ENCODE measurements at places on chromosomes 5 and 9.

DNA sequence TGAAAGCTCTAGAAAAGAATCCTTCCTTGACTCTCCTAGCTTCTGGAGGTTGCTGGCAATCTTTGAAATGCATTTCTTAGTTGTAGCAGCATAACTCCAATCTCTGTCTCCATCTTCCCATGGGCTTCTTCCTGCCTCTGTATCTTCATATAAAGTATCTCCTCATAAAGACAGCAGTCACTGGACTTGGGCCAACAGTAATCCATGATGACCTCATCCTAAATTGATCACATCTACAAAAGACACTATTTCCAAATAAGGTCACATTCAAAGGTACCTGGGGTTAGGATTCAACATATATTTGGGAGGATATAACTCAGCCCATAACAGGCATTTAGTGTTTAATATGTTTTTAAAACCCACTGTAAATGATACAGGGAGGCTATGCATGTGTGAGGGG lies 123.3 kb downstream of the MLLT3 start:
- DNase-seq: no peak

DNA sequence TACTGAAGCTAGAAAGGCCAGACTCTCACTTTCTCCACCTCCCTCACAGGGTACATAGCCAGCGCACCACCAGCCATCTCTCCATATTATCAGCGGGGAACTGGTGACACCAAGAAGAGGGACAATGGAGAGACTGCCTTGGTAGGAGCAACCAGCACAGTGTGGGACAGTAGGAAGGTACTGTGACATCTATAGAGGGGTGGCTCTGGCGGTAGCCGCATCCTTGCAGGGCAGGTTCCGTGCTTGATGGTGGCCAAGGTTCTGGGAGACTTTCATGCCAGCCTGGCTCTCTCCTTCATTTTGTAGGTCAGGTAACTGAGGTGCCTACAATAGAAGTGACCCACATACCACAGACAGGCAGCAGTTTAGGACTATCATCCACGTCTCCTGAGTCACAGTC lies 65.5 kb upstream of the SMIM23 start:
- no peak for DNase-seq

GRCh38 chr9:5767968-5768932 lies 64.7 kb downstream of the ERMP1 start:
- DNase-seq: no peak

GRCh38 chr5:124941051-124942049 lies 194.9 kb upstream of the ZNF608 start:
- no peak for DNase-seq

DNA sequence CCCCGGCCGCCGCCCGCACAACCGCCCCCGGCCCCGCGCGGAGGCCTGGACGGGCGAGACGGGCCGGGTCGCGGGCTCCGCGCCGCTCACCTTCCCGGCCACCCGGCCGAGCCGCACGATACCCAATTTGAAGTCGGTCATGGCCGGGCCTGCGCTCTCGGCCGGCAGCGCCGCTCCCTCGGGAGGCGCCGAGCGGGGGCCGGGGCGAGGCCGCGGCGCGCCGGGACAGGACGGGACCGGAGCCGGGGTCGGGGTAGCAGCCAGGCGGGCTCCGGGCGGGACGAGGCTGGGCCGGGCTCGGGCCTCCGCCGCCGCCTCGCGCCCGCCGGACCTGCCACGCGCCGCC lies 216 bp downstream of the ZMYND19 start:
- no peak for DNase-seq
